Right renal cortex interstitium (tissue), 3 donors: ENCODE measurements at places on chromosomes 4 and X.

DNA sequence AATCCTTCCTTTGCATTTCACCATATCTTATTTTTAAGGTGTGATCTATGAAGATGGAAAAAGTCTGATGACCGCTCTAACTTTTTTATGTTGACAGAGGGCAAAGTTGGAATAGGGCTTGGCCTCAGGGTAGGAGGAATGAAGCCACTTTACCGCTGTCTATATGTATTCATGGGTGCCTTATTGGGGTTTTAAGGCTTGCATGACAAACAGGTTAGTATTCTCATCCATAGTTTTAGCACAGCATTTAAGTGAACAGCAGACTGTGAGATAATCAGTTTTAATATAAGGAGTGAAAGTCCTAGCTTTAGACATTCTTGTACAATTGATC lies 81.7 kb upstream of the BMP2K start:
- no peak for DNase-seq

DNA sequence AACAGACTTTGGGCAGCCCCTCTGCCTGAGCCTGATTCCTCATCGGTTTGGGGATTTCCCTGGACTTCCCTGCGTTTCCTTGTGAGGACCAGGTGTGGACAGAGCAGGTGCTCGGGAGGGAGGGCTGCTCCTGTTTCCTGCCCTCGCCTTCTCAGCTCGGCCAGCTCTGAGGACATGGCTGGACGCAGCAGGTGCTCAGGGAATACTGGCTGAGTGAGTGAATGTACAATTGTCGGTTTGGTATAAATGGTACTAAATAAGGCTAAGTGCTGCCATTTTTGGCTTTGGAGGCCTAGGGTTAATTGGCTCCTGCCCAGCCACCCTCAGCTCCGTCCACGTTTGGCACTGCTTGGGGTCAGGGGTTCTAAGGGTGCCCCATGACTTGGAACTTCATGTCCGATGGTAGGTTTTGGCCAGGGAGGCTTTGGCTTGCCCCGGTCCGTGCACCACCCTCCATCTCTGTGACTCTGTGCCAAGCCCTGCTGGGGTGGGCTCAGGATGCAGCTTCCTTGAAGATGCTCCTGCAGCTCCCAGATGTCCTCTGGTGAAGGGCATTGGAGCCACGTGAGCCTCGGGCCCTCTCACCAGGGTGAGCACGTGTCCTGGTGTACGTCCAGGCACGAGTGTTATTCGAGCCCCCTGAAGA lies 45.0 kb upstream of the NKX1-1 start:
- DNase-seq: no peak

DNA sequence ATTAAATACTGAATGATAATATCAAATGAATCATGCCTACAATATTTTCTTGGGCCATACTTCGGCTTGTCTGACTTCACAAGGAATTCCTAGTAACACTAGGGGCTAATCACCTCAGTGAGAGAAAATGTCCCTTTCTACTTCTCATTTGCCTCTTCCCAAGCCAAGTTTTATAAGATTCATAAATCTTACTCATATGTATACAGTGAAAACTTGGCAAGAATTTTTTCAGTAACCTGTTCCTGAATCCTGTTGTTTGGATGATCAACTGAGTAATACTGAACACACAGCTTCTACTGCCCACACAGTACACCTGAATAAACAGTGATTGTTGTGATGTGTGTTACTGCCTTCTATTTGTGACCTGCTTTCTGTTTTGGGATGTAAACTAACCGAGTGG lies 16.5 kb downstream of the TMPRSS11E start:
- no peak for DNase-seq

- DNase-seq: no peak
Observed at GRCh38 chrX:53257166-53257565, 24.2 kb downstream of the IQSEC2 start.

DNA sequence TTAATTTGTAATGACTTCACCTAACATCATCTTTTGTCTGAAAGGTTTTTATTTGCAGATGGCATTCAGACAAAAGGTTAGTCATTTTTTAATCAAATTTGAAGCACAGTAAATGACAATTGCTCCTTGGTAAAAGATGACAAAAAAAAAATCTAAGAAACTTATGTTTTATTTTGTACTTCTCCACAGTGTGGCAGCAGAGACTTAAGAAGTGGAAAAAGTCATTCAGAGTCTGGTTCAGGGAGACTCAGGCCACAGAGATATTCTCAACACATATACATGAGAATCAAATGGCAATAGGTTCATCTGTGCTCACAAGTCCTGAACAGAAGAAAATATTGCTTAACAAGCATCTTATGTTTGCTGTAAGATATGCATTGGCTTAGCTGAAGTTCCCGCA lies 436.2 kb downstream of the KCNIP4 start:
- DNase-seq: peak; percentile 19

DNA sequence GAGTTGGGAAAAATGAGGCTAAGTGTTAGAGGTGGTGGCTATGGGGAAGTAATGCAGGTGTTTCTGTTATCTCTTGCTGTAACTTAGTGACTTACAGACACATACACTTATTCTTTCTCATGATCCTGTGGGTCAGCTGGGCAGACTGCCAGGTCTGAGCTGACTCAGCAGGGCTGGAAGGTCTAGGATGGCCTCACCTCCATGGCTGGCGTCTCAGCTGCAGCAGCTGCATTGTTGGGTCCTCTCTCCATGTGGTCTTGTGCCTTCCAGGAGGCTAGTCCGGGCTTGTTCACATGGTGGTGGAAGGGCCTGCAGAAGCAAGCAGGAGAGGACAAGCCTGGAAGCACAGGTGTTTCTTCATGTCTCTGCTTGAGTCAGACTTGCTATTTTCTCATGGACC lies 172.7 kb downstream of the NHS start:
- DNase-seq: no peak

DNA sequence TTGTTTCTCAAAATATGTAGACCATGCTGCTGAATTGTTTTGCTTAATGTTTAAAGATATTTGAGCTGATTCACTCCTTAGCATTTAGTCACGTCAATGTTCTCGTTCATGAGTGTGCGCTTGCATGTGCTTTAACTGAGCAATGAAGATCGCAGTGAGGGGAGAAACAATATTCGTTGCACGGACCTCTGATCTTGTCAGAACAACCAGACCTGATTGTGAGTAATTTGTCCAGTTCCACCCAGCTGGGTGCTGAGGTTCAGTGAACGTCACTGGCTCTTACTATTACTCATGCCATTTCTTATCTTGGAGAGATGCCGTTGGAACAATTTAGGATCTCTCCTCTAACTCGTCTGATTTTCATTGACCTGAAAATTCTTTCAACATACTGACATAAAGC lies 15.0 kb upstream of the PRKX start:
- DNase-seq: no peak

DNA sequence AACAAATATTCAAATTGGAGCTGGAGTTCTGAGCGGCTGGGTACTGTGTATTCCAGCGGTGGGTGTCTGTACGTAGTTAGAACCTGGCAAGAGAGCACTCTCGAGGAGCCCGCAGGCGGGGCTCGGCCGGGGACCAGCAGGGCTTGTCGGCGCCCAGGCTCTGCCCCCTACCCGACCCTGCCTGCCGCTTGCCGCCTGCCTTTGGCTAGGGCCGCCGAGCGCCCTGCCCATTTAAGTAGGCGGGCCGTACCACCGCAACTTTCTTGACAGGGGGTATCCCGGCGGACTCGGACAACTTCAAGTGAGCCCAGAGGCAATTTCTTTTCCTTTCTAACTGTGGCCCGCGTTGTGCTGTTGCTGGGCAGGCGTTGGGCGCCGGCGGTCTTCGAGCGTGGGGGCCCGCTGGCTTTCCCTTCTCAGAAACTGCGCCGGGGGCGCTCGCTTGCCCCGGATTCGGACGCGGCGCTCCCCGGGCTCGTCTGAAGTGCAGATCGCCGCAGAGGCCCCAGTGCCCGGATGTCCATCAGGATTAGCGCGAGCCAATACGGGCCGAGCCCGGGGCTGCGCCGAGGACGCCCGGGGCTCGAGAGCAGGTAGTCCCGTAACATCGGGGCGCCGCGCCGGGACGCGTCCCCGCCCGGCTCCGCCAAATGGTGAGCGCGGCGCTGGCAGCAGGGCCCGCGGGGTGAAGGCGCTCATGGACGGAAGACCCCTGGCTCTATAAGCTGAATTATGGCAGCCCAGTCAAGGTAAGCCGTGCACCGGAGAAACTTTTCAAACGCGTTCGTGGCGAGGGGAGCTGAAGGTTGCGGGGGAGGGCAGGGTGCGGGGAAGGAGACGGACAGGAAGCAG lies 72.1 kb downstream of the AFF1 start:
- peak; percentile 91 for DNase-seq

GRCh38 chr4:102218656-102219055 lies 126.6 kb downstream of the SLC39A8 start:
- DNase-seq: no peak

GRCh38 chrX:143437439-143437838 lies 79.8 kb downstream of the SPANXN3 start:
- no peak for DNase-seq

- no peak for DNase-seq
Observed at GRCh38 chr4:76012388-76012801, 5.1 kb upstream of the CXCL9 start.

DNA sequence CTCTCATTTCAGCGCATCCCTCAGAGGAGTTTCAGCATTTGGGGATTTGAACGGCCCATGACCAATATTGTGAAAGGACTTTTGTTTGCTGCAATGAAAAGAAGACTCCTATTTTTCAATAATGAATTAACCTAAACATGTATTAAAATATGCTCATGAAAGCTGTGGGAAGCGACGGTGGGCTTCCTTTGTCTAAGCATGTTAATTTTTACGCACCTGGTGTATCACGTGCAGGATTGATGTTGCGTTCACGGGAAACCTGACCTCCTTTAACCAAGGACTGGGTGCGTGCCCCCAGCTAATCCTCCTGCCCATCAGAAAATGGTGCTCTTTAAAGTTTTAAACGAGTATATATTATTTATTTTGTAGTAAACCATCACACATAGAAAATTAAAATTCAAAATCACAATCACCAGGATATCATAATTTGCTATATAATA lies 590 bp upstream of the CCDC110 start:
- DNase-seq: no peak

DNA sequence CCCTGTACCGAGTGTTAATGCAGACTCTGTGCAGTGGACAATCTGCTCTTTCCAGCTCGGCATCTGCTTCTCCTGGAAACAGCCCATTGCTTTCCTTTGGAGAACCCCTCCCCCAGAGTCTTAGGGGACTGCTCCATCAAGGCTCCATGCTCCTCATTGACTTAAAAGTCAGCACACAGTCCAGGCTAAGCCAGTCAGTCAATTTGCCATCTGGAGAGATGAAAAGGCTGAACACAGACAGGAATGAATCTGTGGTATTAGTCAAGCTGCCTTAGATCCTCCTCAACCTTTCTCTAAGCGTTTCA lies 20.3 kb downstream of the ATP8A1 start:
- DNase-seq: no peak

- no peak for DNase-seq
Observed at GRCh38 chr4:59608466-59608865, 1591.7 kb upstream of the ADGRL3 start.

DNA sequence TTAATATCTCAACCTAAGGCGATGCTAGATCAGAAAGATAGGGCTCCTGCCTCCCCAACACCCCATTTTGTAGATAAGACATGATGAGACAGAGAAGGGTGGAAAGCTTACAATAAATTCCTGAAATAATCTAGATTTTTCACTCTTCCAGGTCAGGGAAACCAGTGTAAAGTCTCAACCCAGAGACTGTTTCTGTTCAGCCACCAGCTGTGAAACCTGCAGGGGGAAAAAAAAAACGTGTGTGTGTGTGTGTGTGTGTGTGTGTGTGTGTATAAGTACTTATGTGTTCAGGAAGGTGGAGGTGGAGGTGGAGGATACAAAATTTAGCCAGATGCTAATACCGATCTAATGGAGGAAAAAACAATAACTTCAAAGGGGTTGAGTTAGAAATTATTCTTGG lies 773 bp upstream of the ITM2A start:
- DNase-seq: no peak

GRCh38 chr4:77473509-77473908 lies 132.1 kb upstream of the CXCL13 start:
- no peak for DNase-seq

DNA sequence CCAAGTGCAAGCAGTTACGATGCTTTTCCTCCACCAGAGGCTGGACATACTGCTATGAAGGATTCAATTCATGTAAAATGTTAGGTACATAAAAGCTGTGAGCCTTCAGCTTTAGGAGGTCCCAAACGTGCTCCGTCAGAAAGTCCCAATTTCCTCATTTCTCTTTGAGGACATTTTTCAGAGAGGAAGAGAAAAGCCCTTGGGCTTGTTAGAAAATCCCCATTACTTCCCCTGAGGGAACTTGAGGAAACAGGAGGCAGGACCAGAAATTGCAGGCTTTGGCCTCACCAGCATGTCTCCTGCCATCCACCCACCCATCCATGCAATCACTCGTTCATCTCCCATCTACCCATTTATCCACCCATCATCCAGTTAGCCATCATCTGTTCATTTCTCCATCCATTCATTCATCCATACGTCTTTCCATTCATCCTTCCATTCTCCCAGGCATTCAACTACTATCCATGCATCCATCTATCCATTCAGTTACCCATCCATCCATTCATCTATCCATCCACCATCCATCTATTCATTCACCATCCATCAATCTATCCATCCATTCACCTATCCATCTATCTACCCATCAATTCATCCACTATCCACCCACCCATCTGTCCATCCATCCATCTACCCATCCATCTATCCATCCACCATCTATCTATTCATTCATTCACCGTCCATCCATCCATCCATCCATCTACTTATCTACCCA lies 223.5 kb downstream of the AFAP1 start:
- no peak for DNase-seq

DNA sequence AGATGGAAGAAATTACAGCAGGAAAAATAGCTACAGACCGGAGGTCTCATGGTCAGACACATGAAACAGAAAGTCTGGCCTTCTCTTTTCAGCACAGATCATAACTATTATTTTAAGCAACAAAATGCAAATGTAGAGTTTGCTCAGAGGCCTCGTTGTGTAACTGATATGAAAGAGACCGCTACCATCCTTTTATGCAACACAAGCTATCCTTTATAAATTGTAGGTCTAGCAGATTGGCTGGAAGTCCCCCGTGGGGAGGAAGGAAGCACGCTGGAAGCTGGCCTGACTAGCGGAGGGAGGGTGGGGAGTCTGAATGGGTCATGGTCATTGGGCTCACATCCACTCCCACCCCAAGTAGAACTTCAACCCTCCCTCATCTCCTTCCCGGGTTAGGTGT lies 27.7 kb downstream of the DMP1 start:
- no peak for DNase-seq

DNA sequence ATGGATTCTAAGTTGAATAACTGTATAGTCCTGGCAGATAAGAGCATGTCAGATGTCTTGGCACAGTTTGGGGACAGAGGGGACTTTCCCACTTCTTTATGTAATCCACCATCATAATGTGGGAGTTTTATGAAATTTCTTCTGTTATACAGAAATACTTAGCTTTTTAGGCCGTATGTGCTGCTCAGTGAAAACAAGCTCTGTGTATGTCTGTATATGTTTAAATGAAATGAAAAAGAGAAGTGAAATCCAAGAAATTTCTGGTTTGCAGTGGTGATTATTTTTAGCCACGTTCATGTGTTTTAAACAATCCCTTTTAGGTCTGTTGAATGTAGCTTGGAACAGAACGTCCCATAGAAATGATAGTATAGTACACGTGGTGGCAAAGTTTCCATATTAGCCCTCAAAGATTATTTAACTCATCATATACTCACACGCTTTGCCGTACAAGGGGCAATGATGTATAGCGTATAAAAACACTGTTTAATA lies 41.0 kb downstream of the GAB1 start:
- DNase-seq: no peak

- DNase-seq: no peak
Observed at GRCh38 chrX:38142610-38143009, 78.1 kb downstream of the SRPX start.
